ENCODE measurements at places on chromosomes 12 and 14.

GRCh38 chr12:77625441-77625840 is 205.3 kb upstream of the NAV3 start:
- no peak for DNase-seq

GRCh38 chr12:68392376-68392775 is 60.2 kb upstream of the MDM1 start:
- no peak for DNase-seq

- no peak for DNase-seq
Measured at GRCh38 chr14:81165188-81165587, 55.6 kb downstream of the GTF2A1 start.

DNA sequence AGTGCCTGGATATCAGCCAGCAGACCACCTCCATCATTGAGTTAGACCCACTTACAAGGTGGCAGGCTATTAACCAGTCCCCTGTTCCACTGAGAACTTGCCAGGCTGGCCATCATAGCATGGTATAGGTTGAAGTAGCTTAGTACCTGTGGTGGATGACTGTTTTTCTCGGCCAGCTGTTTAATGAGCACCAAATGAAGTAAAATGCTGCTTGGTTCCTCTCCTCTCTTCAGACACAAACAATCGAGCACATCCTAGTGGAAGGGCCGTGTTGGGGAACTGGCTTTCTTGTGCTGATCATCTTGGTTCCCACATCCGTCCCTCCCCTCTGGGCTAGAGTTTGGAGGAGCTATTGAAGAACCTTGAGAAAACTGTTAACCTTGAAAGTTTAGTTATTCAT is 486.2 kb downstream of the RAD51B start:
- DNase-seq = no peak
